ENCODE measurements at places on chromosomes 11 and 22.
A peak's percentile ranks its signal among the peaks of the same experiment; 100 is the strongest.

DNA sequence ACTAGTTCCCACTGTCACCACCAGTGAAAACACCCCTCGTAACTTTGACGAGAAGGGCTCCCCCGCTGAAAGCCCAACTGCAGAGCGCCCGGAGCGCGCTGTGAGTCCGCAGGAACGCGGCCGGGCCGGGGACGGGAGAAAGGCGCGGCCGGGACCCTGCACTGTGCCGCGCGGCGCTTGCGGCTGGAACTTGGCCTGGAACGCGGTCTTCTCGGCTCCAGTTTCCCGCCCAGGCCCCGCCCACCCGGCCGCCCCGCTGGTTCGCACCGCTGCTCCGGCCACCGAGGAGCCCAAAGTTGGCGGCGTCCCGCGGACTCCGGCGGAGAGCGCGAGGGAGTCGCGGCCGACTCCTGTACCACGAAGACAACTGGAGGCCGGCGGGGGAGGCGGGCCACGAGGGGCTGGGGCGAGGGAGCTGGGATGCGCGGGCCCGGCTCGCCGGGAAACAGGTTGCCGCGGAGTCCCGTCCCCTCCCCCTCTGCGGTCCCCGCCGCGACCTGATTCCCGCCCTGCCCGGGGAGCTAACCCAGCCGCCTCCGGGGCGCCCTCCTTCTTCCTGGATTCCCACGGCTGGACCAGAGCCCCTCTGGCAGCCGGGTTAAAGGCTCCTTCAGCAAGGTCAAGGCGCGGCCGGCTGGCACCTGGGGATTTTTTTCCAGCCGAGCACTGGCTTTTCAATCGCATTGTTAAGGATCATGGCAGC is 3.4 kb downstream of the TENM4 start:
- peak; percentile 60 for DNase-seq

- peak; percentile 31 for DNase-seq
Observed at GRCh38 chr11:17250561-17251350, 25.8 kb upstream of the NUCB2 start.

- no peak for DNase-seq
Observed at GRCh38 chr11:615504-616319, at the start of gene IRF7. IRF7 (minus strand) TSS chr11:615950; CDS start chr11:615364, 586 bp downstream.

GRCh38 chr11:131218542-131218941 is 151.9 kb upstream of the NTM start:
- DNase-seq = no peak

- DNase-seq = no peak
Observed at GRCh38 chr22:44782363-44782963, 30.1 kb downstream of the ARHGAP8 start.

GRCh38 chr22:22042009-22042408 is 59.4 kb upstream of the TOP3B start:
- no peak for DNase-seq

DNA sequence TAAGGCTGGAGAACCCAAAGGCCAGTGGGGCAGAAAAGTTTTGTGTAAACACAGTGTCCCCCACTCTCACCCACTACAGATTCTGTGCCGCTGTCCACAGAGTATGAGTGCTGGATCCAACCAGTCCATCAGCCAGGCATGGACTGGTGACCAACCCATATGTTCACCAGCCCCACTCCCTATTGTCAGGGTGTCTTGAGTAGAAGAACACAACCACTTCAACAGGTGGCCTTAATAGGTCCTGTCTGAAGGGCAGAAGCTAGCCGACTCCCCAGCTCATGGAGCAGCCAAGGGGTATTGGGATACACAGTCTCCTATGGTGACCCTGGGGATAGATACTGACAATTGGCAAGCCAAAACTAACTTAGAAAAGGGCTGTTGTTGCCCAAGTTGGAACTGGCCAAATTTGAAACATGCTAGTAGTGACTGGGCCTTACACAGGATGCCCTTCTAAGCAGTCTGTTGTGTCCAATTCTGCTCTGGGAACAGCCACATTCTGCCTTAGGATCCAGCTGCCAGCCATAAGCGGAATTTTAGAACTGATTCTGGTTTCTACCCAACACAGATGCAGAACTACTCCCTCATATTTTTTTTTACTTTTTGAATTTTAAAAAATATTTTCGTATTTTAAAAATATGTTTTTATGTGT is 19.8 kb upstream of the PGM2L1 start:
- no peak for DNase-seq

GRCh38 chr22:17705951-17706900 is 67.7 kb downstream of the BCL2L13 start:
- DNase-seq = peak; percentile 96

- DNase-seq = no peak
Observed at GRCh38 chr11:48031602-48032001, 51.2 kb downstream of the PTPRJ start.

GRCh38 chr11:26931248-26931631 is 62.7 kb upstream of the FIBIN start:
- DNase-seq = no peak

DNA sequence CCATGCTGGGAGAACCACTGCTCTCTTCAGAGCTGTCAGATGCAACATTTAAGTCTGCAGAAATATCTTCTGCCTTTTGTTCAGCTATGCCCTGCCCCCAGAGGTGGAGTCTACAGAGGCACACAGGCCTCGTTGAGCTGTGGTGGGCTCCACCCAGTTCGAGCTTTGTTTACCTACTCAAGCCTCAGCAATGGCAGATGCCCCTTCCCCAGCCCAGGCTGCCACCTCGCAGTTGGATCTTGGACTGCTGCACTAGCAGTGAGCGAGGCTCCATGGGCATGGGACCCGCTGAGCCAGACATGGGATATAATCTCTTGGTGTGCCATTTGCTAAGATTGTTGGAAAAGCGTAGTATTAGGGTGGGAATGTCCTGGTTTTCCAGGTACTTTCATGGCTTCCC is 229.1 kb upstream of the C11orf87 start:
- no peak for DNase-seq

DNA sequence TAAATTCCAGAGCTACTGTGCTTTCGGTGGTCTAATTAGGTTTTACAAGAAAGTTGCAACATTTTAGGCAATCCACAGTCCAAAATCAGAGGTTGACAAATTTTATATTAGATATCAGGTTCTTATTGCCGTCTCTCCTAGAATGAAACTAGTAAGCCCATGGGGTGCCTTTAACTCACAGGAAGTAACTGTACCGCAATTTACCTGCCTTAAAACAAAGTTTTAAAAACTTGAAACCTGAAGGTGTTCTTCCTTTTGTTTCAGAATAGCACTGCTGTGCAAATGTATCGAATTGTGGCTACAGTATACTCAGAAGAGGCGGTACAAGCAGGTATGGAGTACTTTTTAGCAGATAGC is 77.2 kb downstream of the PISD start:
- DNase-seq = no peak

GRCh38 chr22:48853627-48854240 is 973.9 kb downstream of the BRD1 start:
- DNase-seq = no peak

DNA sequence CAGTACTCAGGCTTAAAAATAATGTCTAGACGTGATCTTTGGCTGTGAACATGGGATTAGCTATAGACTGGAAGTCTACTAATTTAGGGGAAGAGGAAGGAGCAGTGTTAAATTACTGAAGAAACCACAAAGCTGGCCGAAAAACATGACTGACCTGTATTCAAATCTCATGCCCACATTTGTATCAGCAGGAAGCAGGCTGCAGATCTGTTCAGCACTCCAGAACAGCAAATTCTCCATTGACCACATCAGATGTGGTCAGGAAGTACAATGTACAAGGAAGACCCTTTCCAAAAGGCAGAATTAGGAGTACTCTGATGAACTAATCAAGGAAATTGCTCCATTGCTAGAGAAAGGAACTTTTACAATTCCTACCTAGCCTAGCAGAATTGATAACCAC is 31.7 kb downstream of the DCDC1 start:
- no peak for DNase-seq

- DNase-seq = no peak
Observed at GRCh38 chr11:121578251-121578976, 125.6 kb upstream of the SORL1-AS1 start.

DNA sequence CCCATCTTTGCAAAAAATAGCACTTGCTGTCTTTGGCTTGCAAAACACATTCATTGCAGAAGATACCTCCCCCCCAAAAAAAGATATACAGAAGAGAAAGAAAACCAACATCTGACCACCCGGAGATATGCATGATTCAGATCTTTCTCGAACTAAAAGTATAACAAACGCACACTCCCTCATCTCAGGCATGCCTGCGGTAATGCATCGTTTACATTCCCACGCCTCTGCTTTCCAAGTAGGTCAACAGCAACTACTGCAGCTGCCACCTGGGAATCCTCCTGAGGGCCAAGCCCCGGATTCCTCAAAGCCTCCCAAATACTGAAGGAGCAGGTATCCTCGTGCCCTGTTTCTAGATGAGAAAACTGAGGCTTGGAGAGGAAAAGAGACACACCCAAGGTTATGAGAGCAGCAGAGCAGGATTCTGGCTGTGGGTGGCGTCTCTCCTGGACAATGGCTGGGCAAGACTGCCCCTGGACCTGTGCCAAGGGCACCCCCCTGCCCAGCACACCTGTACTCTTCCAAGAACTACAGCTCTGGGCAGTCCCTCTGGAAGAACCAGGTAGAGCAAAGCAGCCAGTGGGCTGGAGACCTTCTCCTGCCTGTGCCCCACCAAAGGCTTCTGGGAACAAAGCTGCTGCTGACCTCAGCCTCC is 38.1 kb downstream of the NUP50 start:
- peak; percentile 72 for DNase-seq

DNA sequence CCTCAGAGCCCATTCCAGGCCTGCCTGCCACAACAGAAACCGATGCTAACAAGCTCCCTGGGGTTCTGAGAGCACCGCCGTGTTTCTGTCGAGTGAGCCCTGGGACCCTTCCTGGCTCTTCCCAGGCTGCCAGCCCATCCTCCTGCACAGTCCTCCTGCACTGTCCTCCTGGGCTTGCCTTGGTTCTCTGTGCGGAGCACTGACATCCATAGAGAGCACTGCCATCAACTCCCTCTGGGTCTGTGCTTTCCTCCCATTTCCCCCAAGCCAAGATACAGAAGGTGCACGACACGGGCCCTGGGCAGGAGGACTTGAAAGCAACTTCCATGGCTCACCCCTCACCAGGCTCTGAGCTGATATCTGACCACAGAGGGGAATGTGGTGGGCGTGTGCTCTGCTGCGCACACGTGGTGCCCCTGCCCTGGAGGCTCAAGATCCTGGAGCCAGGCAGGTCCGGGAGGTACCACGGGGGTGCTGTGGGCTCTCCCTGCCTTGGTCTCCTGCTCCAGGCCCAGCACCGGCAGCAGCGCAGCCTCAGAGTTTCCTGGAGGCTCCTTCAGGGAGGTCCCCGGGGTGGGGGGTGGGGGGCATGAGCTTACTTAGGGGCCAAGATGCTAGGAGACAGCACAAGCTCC is 304.2 kb downstream of the BRD1 start:
- no peak for DNase-seq

GRCh38 chr11:1081601-1082311 is 7.1 kb downstream of the MUC2 start:
- no peak for DNase-seq

- no peak for DNase-seq
Observed at GRCh38 chr11:75376175-75376574, 23.1 kb upstream of the RPS3 start.

DNA sequence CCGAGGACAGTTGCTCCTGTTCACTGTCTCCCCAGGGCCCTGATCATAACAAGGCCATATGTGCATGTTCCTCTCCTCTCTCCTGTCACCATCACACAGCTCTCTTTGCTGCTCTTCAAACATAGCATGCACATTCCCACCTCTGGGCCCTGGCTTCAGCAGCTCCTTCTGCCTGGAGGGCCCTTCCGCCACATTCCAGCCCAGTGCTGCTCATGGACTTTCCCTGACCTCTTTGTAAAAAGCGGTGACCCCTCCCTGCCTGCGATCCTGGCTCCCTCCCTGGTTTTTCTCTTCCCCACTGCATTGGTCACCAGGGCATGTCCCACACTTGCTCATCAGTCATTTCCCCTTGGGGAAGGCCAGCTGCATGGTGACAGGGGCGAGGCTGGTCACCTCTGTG is 98.2 kb downstream of the MYO18B start:
- DNase-seq = no peak

- no peak for DNase-seq
Observed at GRCh38 chr11:104319396-104319795, 155.4 kb upstream of the PDGFD start.

- DNase-seq = peak; percentile 61
Observed at GRCh38 chr22:33923660-33924246, 3.5 kb upstream of the LARGE1 start.

DNA sequence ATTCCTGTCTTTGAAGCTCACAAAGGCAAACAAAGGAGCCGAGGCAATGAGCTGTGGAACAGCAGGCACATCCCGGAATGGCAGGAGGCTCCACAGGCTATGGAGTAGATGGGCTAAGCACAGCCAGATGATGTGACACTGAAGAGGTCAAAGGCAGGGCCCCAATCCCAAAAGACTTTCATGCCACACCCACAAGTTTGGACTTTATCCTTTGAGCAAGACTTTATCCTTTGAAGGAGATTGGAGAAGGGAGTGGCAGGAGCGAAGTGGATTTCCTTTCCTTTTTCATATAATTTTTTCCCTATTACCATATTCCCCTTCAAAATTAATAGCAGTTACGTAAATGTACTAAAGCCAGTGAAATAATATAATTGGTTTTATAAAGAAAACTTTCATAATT is 379.4 kb downstream of the CADM1 start:
- no peak for DNase-seq

GRCh38 chr22:25006354-25006753 is 53.8 kb downstream of the KIAA1671 start:
- DNase-seq = no peak

GRCh38 chr22:41947424-41948080 is 600 bp upstream of the CENPM start:
- DNase-seq = no peak

- DNase-seq = no peak
Observed at GRCh38 chr11:131649856-131650255, 279.4 kb downstream of the NTM start.

DNA sequence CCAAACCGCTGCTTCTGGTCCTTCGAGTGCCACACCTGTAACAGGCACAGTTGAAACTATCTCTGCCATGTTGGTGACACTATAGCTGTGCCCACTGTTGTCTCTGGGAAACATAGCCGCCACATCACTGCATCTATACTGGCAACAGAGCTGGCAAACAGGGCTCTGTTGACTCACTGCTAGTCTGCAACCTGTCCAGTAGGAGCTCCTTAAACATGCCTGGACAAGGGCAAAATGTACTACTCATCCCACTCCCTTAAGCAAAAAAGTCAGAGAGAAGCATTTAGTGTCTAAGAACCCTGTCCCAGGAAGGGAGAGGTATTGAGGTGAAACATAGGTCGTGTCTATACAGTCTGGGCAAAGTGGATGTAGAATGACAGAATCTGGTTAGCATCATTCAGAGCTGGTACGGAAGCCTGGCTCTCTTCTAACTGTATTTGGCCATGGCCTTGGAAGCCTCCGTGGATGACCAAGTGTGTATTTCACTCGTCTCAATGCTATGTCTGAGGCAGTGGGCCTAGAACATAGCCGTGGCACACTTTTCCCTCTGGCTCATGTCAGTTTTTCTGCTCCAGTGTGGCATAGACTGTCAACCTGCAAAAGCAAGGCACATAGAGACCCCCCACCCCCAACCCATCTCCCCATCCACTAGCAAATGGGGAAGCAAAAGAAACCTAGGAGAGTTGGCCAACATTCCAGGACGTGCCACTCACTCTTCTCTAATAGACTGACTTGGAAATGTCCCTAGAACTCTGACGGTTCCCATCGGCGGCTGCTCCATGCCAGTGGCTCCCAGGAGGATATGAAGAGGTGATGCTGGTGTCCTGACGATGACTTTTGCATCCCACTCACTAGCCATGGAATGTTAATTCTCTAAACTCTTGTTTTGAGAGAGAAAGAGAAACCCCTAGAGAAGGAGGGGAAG is 21.4 kb upstream of the PISD start:
- DNase-seq = no peak
